NCI-H187 (cell line): ENCODE measurements at places on chromosomes 2 and 18.

DNA sequence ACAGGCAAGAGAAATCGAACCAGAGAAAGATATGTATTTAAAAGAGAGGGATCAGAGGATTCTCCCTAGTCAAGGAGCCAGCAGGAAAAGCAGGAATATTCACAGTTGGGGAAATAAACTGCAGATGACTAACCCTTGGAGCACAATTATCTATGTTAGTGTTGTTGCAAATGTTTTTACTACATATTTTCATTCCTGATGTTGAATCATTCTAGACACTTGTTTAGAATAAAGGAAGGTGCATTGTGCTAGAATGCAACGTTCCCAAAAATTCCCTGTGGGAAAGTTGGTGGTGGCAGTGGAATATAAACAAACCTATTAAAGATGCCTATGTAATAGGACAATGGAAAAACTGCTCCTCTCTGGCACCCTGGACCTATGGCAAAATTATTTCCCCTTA is 63.3 kb downstream of the DTNA start:
- no peak for DNase-seq

GRCh38 chr2:75035444-75036353 is 77.3 kb downstream of the POLE4 start:
- DNase-seq, result no peak

GRCh38 chr2:222038067-222038802 is 260.6 kb downstream of the PAX3 start:
- DNase-seq, result no peak

- DNase-seq, result no peak
Measured at GRCh38 chr18:80119111-80119510, 10.0 kb downstream of the ADNP2 start.

DNA sequence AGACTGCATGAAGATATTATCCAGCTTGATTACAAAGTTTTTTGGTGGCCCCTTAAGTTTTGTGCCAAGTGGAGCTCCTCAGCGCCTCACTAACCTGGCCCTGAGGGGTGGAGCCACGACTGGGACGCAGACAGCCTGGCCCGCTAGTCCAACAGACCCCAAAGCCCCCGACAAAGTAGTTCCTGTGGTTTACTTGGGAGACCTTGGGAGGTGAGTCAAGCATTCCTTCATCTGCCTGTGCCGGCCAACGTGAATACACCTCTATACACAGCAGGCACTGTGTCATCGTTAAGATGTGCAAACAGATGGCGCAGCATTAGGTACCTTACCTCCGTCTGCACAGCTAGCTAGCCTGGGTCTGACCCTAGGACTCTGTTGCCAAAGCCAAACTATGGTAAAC is 55.0 kb upstream of the LAMA1 start:
- DNase-seq, result no peak

GRCh38 chr2:98658816-98659490 is 50.6 kb downstream of the UNC50 start:
- no peak for DNase-seq

GRCh38 chr2:30177956-30178355 is 31.1 kb downstream of the YPEL5 start:
- no peak for DNase-seq

DNA sequence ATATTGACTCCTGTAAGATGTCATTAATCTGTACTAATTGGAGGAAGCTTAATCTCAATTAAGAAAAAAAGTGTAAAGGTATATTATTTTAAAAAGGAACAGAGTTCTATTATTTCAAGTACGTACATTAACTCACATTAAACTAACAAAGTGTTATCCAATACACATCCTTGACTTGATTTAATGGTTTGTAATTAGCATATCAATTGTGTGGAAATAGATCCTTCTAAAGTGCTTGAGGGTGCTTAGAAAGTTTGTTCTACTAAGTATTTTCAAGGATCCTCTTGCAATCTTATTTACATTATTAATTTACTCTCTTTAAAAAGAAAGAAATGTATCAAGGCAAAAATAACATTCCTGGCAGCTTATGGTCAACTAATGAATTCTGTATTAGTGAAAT is 720.3 kb downstream of the KCNJ3 start:
- DNase-seq, result no peak

DNA sequence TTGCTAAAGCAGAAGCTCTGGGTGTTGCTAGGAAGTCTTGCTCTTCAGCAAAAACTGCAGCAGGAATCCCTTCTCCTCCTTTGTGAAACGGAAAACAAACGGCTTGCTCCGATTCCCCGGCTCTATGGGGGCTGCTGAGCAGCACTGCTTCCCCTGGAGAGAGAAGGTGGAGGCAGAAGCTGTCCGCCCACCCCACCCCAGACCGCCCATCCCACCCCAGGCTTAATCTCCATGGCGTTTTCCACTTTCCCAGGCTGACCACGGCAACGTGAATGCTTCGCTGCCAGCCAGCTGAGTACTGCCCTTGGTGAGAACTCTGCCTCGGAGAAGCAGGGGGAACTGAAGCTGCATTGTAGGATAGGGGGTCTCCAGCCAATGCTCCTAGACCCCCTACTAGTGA is 139.2 kb downstream of the BCL2 start:
- no peak for DNase-seq

GRCh38 chr2:95053543-95053942 is 28.0 kb downstream of the MAL start:
- DNase-seq, result no peak

DNA sequence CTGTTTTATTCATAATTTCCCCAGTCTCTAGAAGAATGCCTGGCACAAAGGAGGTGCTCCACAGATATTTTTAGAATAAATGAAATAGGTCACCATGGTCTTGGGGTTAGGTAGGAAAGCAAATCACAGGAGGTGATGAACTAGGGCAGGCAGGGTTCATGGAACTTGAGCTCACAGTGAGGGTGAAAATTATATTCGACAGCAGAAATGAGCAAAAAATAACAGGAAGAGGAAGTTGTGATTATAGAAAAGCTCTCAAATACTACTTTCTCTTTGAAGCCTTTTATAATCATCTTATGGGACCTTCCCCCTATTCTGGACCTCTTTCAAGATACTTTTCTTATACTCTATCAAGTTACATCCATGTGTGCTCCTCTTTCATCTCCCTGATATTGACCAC is 4.5 kb upstream of the CREB1 start:
- DNase-seq, result no peak

DNA sequence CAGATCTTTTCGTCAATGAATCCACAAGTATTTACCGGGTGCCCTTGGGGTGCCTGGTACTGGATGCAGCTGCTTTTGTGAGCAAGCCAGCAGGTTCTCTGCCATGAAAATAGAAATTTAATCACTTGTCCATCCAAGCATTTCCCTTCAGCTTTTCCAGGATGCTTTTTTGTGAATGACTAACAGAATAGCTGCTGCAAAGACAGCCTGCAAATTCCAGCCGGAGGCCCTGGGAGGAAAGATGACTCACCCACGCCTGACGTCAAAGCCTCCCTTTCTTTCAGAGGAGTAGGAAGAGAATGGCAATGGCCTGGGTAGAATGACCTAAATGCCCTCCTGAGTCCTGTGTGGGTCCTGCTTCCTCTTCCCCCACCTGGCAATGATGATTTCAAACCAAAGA is 111.9 kb downstream of the AP1S3 start:
- DNase-seq, result no peak

DNA sequence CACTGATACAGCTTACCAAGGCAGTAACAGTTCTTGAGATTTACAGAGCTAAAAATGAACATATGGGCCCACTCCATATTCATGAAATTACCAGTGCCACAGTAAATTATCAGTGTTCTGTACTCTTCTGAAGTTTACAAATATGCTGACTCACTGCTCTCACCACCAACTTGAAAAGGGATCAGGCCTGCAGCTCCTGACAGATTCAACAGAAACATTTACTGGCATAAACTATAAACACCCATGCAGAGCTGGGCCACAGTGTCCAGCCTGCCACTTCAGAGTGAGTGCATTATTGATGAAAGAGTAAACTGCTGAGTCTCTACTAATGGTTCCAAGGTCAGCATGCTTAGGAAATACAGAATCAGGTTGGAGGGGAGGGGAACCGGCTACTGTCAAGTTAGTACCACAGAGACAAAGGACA is 83.1 kb downstream of the FARSB start:
- DNase-seq, result no peak

GRCh38 chr2:31011587-31011986 is 126.7 kb downstream of the GALNT14 start:
- DNase-seq, result no peak

DNA sequence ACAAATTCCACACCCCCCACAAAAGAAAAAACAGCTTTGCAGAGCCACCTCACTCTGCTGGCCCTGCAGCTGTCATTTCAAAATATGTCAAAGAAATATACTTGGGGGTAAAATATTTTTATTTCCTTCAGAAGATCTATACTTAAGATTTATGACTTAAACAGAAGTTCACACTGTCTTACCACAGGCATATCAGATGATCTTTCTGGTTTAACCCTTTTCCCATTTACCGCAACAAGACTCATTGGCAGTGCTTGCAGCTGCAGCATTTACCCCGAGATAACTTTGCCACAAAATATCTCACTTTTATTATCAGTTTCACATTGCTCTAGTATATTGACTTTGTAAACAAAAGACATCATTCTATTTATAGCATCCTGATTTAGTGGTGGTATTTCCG is 21.6 kb upstream of the SLC35G4 start:
- no peak for DNase-seq

DNA sequence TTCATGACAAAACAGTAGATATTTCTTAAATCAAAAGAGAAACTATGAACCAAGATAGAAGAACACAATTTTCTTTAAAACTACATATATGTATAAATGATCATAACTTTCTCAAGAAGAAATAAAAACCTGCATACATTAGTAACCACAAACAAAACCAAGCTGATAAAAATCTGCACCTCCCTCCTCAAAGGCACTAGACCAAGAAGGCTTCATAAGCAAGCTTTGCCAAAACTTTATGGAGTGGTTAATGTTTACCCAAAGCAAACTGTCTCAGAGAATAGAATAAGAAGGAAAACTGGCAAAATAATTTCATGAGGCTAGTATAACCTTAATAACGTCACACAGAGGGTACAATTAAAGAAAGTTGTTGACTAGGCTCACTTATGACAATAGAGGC is 138.3 kb downstream of the ZBTB7C start:
- DNase-seq, result no peak

DNA sequence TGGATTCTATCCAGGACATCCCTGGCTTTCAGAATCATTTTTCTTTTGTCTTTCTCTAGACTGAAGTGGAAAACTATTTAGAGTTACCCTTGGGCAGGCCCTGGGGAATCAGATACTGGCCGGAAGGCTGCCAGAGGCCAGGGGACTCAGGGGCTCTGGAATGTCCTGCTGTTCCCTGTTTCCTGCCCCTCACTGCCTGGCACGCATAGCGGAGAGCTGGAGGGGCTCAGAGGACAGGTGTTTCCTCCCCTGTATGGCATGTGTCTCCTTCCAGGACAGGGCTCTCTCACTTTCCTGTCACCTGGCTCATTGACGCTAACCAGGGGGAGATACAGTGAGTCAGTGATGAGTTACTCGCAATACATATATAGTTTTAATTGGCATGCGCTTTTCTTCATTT is 38.8 kb downstream of the DYSF start:
- DNase-seq, result no peak

GRCh38 chr2:130302164-130302886 is 40.4 kb upstream of the IMP4 start:
- no peak for DNase-seq

GRCh38 chr2:217513258-217513657 is 489.5 kb downstream of the TNS1 start:
- no peak for DNase-seq

DNA sequence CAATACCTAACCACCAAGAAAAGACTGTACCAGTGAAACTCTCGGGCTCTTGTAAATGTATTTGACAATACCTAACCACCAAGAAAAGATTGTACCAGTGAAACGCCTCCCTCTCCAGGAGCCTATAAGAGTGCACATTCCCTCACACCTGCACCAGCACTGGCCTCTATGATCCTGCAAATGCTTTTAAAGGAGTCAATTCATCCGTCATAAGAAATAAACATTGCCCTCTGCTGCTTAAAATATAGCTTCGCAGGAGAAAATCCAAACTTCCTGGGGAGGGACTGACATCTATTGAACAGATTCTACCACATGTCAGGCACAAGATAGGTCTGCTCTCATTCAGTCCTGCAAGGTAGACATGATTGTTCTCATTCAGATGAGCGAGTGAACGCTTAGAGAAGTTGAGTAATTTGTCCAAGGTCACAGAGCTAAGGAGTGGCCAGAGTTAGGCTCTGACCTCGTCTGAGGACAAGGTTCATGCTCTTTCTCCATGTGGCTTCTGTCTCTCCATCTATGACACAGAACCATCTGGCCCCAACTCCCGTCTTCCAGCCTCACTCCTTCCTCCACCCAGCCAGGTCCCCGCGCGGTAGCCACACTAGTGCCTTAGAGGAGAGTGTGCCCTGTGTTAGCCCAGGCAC is 38.7 kb downstream of the MCFD2 start:
- no peak for DNase-seq
